ENCODE measurements at places on chromosomes 16 and 17.

DNA sequence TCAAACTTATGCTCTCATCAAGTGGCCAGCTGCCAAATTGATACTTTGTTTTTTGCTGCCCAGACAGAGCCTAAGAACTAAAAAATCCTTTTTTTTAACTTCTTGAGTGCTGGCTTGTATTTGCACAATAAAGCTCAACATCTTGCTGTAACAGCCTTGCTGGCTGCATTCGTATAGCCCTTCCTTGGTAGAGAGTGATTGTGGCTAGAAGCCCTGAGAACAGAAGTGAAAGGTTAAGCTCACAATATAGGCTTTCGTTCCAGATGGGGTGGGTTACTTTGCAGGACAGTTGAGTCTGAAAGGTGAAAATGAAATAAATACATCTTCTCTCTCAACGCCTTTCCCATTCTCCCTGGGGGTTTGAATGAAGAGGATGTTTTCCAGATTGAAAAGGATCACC is 278.8 kb downstream of the HS3ST3B1 start:
- DNase-seq = no peak

DNA sequence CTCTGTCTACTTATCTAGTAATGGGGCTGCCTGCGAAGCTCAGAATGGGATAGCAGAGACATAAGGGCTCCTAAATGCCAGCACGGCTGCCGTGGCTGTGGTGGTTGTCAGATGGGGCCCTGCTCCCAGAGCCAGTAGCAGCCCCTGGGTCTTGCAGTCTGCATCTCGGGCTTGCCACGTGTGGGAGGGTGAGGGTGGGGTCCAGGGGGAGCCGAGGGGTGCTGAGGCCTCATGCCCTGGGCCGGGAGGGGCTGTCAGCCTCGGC is 88.8 kb upstream of the GSE1 start:
- no peak for DNase-seq

DNA sequence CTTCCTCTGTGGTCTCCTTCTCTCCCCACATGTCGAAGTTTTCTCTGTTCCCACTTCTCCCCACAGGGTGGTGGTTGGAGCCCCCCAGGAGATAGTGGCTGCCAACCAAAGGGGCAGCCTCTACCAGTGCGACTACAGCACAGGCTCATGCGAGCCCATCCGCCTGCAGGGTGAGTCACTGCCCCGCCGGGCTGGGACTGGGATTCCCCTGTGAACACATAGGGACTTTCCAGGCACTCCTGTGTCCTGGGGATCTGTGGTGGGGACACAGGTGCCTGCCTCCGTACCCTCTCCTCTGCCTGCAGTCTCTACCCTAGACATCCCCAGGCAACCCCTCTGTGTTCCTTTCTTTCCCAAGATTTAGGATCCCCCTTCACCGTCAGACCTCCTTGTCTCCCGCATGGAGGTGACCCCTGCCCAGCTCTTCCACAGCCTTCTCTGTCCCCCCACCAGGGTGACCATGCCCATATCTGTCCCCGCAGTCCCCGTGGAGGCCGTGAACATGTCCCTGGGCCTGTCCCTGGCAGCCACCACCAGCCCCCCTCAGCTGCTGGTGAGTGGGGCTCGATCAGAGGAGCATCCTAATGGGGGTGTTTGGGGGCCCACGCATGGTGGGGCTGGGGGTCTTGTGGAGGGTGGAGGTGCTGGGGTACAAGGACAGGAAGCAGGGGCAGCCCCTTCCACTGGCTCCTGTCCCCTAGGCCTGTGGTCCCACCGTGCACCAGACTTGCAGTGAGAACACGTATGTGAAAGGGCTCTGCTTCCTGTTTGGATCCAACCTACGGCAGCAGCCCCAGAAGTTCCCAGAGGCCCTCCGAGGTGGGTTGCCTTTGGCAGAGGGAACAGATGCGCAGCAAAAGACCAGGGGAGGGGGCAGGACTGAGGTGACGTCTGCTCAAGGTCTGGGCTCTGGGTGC is 5.8 kb downstream of the ITGAM start:
- DNase-seq = no peak

GRCh38 chr16:64470916-64471315 is 650.9 kb downstream of the CDH11 start:
- no peak for DNase-seq

DNA sequence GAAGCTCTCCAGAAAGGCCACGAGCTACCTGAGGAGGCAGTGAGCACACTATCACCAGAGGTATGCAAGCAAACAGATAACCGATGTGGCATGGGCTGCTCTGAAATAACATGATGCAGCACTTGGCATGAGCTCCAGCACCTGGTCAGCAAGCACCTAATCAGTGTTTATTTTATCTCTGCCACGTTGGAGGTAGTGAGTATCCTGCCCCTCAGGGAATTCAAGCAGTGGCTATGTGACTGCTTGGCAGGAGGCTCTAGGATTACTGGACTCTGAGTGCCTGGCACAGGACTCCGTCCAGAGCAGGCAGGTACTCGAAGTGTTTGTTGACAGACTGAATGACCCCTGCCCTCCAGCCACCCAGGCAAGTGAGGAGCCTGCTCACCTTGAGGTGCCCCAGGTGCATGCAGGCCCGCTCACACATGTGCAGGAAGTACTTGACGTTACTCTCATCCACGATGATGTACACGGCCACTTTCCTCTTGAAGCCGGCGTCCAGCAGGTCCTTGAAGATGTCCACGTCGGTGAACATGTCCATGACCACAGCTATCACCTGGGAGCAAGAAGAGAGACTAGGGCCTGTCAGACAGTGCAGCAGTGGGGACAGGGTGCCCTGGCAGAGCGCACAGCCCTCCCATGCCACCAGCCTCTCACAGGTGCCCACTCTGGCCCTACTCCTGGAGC is 16.6 kb downstream of the FAM83G start:
- DNase-seq = no peak

DNA sequence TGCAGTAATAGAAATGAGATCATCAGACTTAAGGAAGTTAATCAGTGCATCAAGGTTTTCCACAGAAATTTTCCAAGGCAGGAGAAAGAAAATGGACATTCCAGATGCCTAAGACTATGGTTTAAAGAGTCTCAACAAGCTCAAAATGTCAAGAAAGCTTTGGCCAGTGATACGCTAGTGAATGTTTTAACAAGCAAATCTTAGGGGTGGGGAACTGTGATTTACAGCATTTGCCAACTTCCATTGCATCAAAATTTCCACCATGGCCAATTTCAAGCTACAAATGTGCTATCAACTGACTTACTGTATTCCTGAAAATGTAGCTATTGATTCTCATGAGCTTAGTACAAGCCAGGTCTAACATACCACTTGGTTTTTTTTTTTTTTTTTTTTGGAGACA is 82.4 kb upstream of the CLEC3A start:
- DNase-seq = no peak
